Hair follicular keratinocyte (primary cell): ENCODE measurements at places on chromosomes 1 and 21. TPM values are rescaled to one million over a fixed set of nuclear protein-coding genes. Genes with fewer than 3 reads are reported as not detected.

PYHIN1 gene
- not detected in 2 replicates for total RNA-seq

ARTN gene
- total RNA-seq = 133 and 139 TPM in 2 replicates

GLIS1 gene
- 0.04 TPM in 1 of 2 replicates, not detected in the other for total RNA-seq

GBP4 gene
- under 0.01 and 0.04 TPM in 2 replicates for total RNA-seq

PAPPA2 gene
- 0.46 and 1.5 TPM in 2 replicates for total RNA-seq

RHOU gene
- total RNA-seq = 0.04 and 0.23 TPM in 2 replicates

FAM163A gene
- not detected in 2 replicates for total RNA-seq

MOV10 gene
- 27.7 and 33.0 TPM in 2 replicates for total RNA-seq

LCE1D gene
- total RNA-seq = not detected in 2 replicates
